ENCODE measurements at places on chromosomes 2 and 18.

- no peak for DNase-seq
These were observed 32.3 kb downstream of the KLF7 start for GRCh38 chr2:207133458-207133819.

- DNase-seq, result no peak
These were observed 864 bp upstream of the MYL12A start for GRCh38 chr18:3246635-3247239.

- DNase-seq, result no peak
These were observed 97.2 kb downstream of the INSIG2 start for GRCh38 chr2:118185210-118186109.

DNA sequence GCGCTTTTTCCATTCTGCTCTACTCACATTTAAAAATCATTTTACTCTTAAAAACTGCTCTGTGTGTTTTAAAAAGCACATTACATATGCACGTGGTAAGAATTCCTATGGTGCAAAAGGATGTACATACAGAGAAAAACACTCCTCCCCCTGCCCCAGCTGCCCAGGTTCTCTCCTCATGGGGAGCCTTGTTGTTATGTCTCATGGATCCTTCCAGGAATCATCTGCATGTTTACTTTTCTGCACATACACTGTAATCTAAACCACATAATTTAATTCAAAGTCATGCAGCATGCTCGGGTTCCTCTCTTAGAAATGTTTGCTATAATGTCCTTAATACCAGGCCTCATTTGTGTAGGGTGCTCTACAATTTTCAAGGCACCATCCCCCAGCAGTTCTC is 243.3 kb downstream of the LOXHD1 start:
- DNase-seq, result no peak
